NCI-H446 treated with DMSO at 0.1 percent for 48 hours (cell line): ENCODE measurements at places on chromosomes 3 and 15.

- DNase-seq: no peak
Measured at GRCh38 chr3:4334548-4334947, 31.4 kb downstream of the SETMAR start.

DNA sequence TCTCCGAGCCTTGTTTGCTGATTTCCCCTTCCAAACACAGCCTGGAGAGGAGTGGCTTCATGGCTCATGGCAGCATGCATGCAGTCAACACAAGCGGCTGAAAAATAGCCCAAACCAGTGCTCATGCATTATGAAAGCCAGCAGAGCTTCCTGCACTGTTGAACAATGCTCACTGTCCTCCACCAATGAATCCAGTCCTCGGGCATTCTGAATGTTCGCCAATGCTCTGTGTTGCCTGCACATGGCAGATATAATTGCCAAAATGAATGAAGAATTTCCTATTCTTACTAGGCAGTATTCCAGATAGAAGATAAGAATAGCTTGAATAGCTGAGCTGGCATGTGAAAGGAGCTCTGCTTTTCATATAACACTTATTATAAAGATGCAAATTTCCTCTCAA lies 252.7 kb downstream of the ROBO1 start:
- peak; percentile 62 for DNase-seq

GRCh38 chr3:52277972-52278509 lies 408 bp downstream of the WDR82 start:
- DNase-seq: no peak

DNA sequence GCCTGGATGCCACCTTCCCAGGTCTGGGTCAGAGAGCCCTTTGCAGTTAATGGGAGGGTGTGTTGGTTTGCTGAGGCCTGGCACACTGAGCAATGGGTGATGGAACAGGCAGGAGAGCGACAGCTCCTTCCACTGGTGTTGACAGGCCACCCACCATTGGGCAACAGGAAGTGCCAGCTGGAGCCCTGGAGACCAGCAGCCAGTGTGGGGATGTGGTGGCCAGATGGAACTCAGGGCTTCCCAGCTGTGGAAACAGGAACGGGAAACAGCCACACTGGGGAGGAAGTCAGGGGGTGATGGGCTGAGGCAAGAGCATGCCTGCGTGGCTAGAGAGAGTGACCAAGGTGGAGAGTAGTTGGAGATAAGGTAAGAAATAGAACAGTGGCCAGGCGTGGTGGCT lies 9.3 kb downstream of the PSTPIP1 start:
- no peak for DNase-seq

- DNase-seq: no peak
Measured at GRCh38 chr3:115498898-115499297, 124.4 kb upstream of the GAP43 start.

GRCh38 chr3:177725165-177725564 lies 527.9 kb upstream of the TBL1XR1 start:
- DNase-seq: no peak

- no peak for DNase-seq
Measured at GRCh38 chr3:65549626-65549959, 489.1 kb downstream of the MAGI1 start.

GRCh38 chr3:7789324-7789723 lies 712.3 kb upstream of the LMCD1 start:
- DNase-seq: no peak

DNA sequence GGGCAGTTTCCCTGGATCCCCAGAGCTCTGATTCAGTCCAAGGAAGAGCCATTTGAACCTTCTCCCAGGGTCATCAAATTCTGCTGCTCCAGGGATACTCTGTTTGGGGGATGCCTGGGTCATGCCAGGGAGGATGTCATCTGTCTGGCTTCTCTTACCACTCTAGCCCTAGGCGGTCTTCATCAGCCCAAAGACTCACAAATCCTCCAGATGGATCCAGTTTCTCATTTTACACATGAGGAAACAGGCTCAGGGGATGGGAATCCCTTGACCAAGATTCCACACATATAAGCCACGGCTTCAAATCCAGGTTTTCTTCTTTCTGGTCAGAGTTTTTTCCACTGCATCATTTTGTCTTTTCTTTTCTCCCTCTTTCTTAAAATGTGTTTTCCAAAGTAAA lies 36.7 kb downstream of the SLC28A1 start:
- DNase-seq: peak; percentile 51

DNA sequence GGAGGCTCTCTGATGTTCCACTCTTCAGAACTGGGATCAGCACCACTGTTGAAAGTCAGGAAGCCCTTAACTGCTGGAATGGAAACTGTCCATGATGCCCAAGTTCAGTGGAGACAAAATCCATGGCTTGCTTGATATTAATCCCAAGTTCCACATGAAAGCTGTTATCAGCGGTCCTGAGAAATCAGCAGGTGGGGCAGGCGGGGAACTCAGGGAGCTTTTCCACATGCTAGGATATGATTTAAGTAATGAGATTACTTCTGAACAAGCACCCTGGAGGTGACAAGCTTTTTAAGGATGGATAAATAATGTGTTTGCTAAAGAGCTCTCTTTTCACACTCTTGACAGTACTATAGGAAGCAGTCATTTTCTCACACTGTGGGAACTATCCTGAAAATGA lies 82.9 kb downstream of the CYP19A1 start:
- DNase-seq: no peak

GRCh38 chr3:116338713-116339112 lies 106.6 kb downstream of the LSAMP start:
- no peak for DNase-seq

GRCh38 chr3:2603692-2604289 lies 505.1 kb downstream of the CNTN4 start:
- DNase-seq: no peak

DNA sequence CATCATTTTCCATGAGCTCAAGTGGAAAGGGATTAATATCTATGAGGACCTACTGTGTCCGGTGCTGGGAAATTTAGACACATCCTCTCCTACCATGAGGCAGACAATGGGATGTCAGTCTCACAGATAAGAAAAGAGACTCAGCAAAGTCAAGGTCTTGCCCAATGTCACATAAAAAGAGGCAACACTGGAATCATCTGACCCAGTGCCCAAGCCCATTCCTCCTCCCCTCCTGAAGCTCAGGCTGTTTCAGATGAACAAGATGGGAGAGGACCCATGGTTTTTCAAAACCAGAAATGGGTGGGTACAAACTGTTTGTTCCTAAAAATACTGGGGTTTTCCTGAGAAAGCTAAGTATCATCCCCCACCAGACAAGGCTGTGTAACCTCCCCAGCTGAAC lies 22.2 kb downstream of the POC1A start:
- no peak for DNase-seq

- DNase-seq: no peak
Measured at GRCh38 chr3:110664148-110664547, 407.5 kb upstream of the NECTIN3 start.

GRCh38 chr15:43105077-43105736 lies 631 bp downstream of the UBR1 start:
- no peak for DNase-seq

DNA sequence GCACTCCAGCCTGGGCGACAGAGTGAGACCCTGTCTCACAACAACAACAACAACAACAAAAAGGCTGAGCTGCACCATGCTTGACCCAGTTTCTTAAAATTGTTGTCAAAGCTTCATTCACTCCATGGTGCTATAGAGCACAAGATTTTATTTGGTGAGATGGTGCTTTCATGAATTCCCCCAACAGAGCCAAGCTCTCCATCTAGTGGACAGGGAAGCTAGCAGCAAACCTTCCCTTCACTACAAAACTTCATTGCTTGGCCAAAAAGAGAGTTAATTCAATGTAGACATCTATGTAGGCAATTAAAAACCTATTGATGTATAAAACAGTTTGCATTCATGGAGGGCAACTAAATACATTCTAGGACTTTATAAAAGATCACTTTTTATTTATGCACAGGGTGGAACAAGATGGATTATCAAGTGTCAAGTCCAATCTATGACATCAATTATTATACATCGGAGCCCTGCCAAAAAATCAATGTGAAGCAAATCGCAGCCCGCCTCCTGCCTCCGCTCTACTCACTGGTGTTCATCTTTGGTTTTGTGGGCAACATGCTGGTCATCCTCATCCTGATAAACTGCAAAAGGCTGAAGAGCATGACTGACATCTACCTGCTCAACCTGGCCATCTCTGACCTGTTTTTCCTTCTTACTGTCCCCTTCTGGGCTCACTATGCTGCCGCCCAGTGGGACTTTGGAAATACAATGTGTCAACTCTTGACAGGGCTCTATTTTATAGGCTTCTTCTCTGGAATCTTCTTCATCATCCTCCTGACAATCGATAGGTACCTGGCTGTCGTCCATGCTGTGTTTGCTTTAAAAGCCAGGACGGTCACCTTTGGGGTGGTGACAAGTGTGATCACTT lies 2.0 kb downstream of the CCR5 start:
- no peak for DNase-seq

- no peak for DNase-seq
Measured at GRCh38 chr15:57288926-57289580, 87.3 kb upstream of the CGNL1 start.

- DNase-seq: no peak
Measured at GRCh38 chr3:133874761-133875438, 20.8 kb downstream of the RAB6B start.

- DNase-seq: no peak
Measured at GRCh38 chr3:18111796-18112232, 313.3 kb downstream of the SATB1 start.

DNA sequence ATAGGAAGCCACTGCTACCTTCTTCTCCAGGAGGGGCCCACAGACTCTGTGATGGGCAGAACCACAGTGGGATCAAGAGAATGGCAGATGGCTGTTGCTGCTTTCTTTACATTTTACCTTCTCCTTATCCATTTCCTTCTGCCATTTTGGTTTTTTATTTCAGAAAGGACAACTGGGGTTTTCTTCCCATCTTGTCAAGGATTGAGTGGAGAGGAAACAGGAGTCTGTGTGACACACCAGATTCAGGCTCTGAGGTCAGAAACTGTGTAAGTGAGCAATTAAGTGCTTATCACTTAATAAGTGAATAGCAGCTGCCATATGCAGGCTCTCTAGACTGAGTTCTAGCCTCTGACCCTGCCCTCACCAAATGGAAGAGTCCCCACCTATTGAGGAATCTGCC lies 47.3 kb downstream of the ITGB5 start:
- no peak for DNase-seq

- DNase-seq: no peak
Measured at GRCh38 chr3:191119415-191120295, 79.4 kb upstream of the OSTN start.

- no peak for DNase-seq
Measured at GRCh38 chr3:126555795-126556636, 2.7 kb downstream of the C3orf22 start.

GRCh38 chr15:43449981-43450380 lies 43.0 kb downstream of the TP53BP1 start:
- no peak for DNase-seq

DNA sequence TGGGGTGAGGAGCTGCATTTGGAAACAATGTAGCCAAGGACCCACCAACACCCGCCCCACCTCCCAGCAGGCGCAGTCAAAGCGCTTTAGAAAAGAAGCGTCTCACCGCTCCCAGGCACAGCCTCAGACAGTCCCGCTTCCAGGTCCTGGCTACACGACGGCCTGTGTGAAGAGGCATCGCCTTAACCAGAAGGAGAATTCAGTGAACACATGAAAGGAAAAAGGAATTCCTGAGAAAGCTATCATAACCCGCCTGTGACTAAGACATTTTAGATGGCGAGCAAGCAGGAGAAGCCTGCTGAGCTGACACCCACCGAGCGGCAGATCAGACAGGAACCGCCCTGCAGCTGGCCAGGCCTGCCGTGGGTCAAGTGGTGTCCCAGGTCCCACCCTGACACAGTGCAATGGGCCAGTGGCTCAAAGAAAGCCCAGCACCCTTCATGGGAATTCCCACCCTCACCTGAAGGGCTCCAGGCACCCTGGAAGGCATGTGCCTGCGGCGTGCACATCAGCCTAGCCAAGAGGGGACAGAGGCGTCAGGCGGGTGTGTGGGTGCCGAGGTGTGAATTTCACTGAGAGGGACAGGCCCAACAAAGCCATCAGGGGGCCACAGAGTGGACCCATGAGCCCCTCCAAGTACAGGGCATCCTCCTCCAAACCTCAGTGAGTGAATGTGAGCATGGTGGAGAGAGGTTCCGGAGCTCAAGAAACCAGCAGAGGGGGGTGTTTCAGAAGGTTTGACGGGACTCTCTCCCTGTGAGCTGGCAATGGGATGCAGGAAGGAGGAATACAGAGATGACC lies 144.8 kb downstream of the NSMCE3 start:
- DNase-seq: no peak

DNA sequence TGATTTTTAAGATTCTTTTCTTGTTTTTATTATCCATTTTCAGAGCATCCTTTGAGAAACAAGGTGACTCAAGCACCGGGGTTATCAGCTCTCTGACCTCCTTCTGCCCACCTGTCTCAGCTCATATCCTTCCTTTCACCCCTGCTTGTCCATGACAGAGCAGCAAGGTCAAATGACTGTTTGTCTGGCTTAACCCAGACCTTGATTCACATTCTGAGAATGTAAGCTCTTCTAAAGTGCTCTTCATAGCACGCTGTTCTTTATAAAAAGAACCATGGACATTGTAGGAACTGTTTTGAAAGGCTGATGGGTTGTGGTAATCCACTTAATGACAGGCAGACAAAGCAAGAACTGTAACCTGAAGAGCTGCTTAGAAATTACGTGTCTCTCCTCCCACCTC lies 122.5 kb downstream of the CHST2 start:
- DNase-seq: no peak

DNA sequence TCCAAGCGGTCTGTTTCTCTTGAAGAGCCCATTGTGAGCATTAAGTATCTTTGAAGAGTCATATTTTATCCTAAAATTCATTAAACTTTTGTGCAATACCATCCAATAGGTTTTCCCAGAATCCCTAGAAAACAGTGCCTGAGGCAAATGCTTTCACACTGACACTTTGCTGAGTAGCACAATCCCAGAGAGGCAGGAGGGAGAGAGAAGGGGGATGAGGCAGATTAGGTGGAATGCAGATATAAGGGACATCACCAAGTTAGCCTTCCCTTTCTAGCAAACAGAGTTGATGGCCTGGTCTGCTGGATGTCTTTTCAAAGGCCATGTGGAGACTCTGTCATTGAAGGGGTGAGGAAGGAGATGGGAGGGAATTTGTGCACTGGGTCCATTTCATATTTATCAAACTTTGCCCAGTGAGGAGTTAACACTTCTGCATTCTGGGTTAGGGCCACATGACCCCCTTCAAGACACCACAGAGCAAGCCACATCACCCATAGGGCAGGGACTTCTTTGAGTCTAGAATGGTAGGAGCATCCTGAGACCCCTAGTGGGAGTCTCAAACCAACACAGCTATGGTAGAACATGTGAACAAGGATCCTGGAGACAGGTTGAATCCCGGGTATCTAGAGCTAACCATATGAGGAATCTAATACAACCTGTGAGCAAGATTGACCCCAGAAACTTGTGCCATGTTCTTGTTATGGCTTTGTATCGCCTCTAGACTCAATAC lies 32.0 kb upstream of the SEMA6D start:
- no peak for DNase-seq

- peak; percentile 56 for DNase-seq
Measured at GRCh38 chr3:195001961-195002861, 268.7 kb downstream of the XXYLT1 start.

DNA sequence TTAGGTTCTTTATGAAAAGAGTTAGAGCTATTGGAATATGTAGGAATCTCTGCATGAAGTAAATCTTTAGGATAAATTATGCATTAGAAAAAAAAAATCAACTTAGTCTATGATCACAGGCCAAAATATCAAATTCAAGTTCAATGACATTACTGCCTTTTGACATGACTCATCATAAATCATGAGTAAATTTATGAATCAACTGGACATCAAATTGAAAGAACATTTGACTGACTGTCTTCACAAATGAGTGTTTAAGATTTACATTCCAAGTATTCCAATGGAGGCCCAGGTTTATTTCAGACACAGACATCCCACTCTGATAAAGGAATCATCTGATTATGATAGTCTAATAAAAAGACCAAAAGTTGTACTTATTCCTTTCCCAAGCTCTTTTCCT lies 192.8 kb upstream of the TTC14 start:
- DNase-seq: no peak
